ENCODE measurements at places on chromosomes 13 and 19.

DNA sequence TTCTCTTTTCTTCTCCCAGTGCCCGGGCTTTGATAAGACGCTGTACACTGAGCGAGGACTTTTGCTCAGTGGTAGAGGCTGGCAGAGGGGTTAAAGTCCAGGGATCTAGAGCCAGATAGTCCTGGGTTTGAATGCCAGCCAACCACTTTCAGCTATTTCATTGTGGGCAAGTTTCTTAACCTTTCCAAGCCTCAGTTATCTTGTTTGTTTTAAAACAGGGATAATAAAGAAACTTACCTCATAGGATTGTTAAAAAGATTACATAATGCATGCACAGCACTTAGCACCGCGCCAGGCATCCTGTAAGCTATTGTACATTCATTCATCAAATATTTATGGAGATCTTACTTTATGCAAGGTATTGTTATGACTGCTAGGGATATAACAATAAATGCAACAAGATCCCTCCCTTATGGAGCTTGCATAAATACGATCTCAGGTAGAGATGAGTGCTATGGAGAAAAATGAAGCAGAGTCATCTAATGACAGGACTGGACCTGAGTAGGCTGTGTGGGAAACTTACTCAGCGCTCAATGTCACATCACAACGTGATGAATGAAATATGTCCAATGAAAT, 70.8 kb downstream of the LNX2 start:
- no peak for DNase-seq

- DNase-seq, result no peak
These were observed 22.2 kb downstream of the VSTM2B start for GRCh38 chr19:29547981-29548380.

GRCh38 chr13:34030782-34031181, 212.8 kb downstream of the RFC3 start:
- no peak for DNase-seq

GRCh38 chr19:28485292-28485691, 727.7 kb downstream of the UQCRFS1 start:
- DNase-seq, result no peak

DNA sequence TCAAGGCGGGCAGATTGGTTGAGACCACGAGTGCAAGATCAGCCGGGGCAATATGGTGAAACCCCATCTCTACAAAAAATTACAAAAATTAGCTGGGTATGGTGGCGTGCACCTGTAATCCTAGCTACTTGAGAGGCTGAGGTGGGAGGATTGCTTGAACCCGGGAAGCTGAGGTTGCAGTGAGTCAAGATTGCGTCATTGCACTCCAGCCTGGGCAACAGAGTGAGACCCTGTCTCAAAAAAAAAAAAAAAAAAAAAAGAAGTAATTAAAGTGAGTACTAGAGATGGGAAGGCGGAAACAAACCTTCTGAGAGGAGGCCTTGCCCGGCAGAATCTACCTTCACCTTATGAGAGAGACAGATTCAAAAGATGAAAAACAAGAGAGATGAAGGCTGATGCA, 14.7 kb downstream of the NLRP9 start:
- no peak for DNase-seq

DNA sequence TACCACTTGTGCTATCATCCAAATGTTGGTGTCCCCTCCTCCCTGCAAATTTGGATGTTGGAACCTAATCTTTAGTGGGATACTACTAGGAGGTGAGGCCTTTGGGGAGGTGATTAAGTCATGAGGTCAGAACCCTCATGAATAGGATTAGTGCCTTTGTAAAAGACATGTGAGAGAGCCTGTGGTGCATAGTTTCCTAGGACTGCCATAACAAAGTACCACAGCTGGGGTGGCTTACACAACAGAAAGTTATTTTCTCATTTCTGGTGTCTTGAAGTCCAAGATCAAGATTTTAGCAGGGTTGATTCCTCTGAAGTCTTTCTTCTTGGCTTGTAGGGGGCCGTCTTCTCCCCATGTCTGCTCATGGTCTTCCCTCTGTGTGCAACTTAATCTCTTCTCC, 562.6 kb upstream of the ARGLU1 start:
- no peak for DNase-seq

- DNase-seq, result no peak
These were observed 493 bp upstream of the PDE4A start for GRCh38 chr19:10419646-10420443.

DNA sequence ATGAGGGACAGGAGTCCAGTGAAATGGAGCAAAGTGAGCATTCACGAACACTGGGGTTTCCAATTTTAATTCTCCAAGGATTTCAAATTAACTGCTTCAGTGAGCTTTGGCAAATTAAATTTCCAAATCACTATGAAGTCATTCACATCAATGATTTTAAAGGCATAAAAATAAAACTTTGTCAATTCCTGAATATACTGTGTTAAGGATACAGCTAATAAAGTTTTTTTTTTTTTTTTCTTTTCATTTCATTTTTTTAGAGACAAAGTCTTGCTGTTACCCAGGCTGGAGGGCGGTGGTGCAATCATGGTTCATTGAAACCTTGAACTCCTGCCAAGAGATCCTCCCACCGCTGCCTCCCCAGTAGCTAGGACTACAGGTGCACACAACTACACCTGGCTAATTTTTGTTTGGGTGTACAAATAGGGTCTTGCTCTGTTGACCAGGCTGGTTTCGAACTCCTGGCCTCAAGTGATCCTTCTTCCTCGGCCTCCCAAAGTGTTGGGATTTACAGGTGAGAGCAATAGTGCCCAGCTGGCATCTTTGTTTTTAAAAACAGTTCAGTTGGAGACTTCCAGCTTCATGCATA, 21.9 kb downstream of the RBM26 start:
- DNase-seq, result no peak

DNA sequence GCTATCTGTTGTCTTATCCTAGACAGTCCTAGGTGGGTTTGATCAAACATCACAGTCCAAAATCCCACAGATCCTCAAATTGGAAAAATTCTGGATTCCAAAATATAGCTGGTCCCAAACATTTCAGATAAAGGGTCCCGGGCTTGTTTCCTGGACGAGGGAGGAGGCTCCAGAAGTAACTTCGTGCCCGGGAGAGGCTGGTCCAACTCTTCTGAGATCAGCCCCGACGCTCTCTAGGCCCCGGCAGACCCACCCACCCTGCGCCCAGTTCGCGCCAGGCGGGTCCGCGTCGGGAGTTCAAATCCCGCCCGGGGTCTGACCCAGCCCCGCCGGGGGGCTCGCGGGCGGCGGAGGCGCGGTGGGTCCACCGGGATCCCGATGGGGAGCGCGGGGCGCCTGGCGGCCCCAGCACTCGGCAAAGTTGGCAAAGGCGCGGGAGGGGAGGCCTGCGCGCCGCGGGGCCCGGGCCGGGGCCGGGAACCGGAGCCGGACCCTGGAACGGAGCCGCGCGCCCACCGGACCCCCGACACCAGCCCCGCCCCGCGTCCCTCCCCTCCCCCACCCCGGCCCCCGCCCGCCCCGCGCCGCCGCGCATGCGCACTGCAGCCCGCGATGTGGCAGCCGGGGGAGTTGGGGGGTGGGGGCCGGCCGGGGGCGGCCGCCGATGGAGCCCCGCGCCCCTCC, 513 bp downstream of the MIER2 start:
- DNase-seq, result no peak

DNA sequence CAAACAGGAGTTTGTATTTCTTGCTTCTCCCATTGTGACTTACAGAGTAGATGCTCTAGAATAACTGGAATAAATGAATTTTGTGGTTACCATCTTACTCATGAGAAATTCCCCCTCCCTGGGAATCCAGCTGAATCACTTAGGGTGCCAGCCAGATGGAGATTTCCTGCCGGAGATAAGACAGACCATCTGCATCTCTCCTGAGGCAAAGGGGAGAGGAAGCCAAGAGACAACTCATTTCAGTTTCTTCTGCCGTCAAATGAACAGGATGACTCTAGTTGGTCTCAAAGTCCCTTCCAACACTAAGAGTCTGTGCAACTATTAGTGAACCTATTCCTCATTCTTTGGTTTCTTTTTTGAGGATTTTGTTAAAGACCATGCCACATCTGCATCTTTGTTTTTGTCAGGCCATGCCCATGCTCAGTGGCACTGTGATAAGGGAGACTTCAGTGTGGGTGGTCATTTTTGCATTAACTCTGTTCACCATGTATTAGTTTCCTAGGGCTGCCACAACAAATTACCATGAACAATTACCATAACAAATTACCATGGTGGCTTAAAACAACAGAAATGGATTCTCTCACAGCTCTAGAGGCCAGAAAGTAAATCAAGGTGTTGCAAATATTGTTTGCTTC, 112.8 kb downstream of the NDFIP2 start:
- peak; percentile 25 for DNase-seq

GRCh38 chr19:2032296-2032941, 16.9 kb upstream of the BTBD2 start:
- DNase-seq, result peak; percentile 14

GRCh38 chr13:51243832-51244231, 21.6 kb downstream of the FAM124A start:
- no peak for DNase-seq

GRCh38 chr19:35790981-35791813, 15.8 kb downstream of the ARHGAP33 start:
- DNase-seq, result no peak

GRCh38 chr19:591099-591958, 1.6 kb downstream of the HCN2 start:
- DNase-seq, result no peak

DNA sequence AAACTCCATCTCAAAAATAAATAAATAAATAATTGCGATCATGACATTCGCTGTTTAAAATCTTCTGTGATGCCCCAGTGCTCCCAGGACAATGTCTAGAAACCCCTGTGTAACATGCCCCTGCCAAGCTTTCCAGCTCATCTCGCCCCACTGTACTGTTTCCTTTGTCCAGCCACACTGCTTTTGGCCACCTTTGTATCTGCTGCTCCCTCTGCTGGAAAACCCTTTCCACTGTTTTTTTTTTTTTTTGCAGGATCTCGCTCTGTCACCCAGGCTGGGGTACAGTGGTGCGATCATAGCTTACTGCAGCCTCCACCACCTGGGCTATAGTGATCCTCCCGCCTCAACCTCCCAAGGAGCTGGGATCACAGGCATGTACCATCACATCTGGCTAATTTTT, 7.5 kb downstream of the PLAUR start:
- no peak for DNase-seq

Data from fibroblast of skin of left quadriceps (primary cell).